ENCODE measurements at places on chromosomes 6 and 20.

DNA sequence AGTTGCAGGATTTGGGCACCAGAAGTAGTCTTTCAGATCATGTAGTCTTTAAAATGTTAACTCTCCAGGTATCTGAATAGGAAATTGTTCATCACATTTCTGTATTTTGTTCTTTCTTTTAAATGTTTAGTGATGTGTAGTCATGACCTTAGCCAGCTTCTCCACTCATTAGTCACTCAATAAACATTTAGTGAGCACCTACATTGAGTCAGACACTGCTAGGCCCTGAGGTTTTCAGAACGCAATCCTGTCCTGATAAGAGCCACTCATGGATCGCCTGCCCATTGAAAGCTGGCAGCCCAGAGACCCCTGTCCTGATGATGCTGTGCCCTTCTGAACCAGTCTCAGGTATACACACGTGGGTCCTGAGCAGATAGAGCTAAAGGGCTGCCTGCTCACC lies 163.4 kb upstream of the HEY2 start:
- no peak for DNase-seq

DNA sequence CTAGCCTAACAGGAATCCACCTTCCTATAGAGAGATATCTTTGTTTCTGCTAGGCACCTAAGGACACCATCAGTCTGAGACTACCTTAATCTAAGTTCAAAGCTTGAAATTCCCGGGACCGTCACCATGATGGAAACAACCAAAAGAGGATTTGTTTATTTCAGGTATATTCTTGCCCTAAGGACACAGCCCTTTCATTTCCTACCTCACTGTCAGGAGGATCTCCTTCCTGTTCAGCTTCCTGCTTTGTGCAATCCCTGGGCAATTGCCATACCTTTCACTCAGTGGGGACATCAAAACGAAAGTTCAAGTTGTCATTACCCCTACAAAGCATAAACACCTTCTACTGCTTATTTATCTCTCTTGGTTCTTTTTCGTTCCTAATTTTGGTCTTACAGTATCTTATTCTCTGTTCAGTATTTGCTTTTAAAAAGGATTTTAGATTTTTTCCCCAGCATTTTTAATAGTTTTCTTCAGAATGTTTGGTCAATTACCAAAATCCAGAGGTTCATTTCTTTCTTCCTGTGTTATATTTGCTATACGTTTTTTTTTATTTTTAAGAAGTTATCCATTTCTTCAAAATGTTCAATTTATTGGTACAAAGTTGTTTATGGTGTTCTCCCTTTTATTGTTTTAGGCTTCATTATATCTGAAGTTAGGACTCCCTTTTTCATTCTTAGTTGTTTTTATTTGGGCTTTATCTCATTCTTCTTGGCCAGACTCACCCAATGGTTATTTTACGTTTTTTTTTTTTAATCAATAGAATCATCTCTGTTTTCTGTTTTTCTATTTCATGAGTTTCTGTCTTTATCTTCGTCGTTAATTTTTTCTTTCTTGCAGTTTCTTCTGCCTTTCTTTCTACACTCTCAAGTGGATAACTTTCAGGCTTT lies 13.0 kb upstream of the TBPL1 start:
- no peak for DNase-seq

- no peak for DNase-seq
Observed at GRCh38 chr6:119148825-119149525, 70.5 kb upstream of the FAM184A start.

DNA sequence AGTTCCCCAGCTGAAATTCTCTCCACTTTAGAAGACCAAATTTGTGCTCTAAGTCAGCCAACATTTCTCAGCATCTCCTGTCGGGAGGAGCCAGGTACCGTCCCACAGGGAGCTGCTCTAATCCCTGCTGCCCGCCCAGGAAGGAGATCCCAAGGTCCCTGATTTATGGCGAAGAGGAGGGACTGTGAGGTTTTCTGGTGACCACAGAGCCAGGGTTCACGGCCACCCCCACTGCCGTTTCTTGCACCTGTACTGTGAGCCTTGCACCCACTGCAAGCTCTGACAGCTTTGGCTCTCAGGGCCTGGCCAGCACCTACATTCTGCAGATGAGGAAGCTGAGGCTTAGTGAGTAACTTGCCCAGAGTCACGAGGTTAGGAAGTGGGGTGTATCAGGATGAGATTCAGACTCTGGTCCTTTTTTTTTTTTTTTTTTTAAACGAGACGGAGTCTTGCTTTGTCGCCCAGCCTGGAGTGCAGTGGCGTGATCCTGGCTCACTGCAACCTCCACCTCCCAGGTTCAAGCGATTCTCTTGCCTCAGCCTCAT lies 34.9 kb downstream of the FOXC1 start:
- DNase-seq = no peak

GRCh38 chr20:58892141-58892931 lies 39.8 kb downstream of the GNAS start:
- DNase-seq = no peak

DNA sequence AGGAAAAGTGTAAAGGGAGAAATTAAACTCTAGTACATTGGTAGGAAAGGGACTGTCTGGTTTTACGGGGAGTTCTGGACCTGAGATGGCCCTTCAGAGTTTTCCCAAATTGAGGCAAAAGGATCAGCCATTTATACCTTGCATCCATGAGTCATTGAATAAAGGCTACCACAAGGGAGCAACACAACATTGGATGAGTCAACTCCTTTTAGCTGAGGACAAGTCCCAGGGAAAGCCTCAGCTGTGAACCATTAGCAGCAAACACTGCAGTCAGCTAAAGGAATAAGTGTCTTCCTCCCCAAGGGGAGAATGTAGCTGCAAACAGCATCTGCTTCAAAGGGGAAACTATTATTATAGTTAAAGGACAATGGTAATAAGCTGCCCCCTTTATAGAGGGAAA lies 468.7 kb upstream of the ID4 start:
- no peak for DNase-seq

- no peak for DNase-seq
Observed at GRCh38 chr6:15616261-15616660, 46.6 kb downstream of the DTNBP1 start.

DNA sequence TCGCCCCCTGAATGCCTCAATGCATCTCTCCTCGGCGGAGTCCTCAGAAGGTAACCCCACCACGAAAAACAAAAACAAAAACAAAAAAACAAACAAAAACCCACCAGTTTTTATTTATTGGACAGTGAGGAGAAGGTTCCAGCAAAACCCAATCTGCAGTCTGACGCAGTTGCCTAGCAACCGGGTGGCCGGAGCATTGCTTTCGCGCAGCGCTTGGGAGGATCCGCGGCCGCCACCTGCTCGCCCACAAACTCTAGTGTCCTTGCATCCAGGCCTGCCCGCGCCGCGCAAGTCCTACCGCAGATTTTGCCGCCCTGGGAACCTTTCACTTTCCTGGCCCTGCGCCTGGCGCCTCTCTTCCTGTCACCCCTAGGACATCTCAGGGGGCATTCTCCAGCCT lies 17.6 kb downstream of the TFAP2B start:
- no peak for DNase-seq

GRCh38 chr6:82364087-82365015 lies 734 bp downstream of the TPBG start:
- DNase-seq = no peak

All from GM18507 (cell line).